Pons (tissue), 1 donor: ENCODE measurements at places on chromosomes 3 and 15.
A peak's percentile ranks its signal among the peaks of the same experiment; 100 is the strongest.

DNA sequence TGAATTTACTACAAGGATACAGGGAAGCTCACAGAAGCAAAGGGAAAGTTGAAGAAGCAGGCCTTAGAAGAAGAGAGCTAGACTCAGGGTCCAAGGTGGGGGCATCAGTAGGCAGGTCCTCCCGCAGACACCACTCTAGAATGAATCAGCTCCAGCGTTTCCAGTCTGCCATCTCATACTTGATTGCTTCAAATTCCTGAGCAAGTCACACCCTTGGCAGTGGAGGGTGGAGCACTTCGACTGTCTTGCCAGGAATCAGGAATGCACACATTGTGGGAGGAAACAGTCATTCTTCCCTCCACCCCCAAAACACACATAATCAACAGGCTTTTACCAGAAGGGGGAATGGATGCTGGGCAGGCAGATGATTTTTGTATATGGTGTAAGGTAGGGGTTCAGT, 78.5 kb downstream of the CHCHD6 start:
- DNase-seq: no peak

DNA sequence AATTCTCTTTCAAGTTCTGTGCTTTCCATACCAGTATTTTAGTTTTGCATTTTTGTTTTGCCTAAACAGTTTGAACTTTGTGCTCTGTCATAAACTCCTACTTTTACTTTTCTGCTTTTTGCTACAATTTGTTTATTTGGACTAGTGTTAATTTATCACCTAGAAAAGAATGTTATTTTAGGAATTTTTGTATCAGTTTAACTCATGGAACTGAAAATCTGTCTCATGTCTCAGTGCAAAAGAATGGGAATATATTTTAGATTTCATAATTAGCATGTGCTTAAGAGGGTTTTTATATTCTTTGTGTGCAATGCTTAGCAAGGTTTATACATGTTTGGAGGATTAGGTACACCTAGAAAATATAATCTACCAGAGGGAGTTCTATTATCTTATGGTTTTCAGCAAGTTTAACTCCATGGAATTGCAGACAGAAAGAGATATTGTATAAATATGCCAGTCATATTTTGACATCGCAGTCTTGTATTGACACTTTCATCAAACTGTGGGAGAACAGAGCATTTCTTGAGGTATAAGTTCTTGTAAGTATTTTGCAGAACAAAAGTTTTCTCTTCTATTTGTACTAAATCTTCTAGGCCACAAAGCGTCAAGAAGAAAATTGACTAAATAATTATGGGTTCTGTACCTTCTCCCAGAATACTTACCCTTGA, 409.9 kb downstream of the RBMS3 start:
- DNase-seq: no peak

- no peak for DNase-seq
Observed at GRCh38 chr3:158983216-158984099, 181.6 kb downstream of the MFSD1 start.

DNA sequence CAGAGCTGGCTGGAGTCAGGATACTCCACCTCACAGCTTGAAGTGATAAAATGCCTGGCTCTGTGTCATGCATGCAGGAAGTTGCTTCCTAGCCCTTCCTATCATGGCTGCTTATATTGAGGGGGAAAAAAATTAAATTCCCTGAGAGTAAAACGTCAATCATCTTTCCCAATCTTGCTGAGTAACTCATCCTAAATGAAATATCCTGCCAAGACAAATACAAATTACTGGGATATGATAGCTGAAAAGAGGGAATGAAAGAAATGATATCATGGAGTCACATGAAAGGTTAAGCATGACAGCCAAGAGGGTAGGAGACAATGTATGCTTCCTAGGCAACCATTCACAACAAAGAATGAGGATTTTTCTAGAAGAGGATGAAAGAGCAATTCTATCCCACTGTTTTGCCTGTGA, 110.6 kb downstream of the ABI3BP start:
- DNase-seq: no peak

DNA sequence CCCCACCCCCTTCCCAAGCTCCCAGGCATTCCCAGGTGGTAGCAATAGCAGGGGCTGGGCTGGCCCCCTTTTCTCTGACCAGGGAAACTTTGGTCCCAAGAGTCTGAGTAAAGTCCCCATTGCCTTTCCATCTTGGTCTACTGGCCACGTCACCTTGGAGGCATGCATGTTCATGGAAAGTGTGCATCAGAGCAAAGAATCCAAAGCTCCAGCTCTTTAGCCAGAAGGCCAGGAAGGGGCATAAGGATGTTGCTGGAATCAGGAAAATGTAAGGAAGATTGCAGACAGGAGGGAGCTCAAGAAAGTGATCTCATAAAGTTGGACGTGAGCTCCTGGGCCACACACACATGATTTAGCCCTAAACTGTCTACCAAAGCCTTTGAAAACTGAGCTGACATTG, 63.6 kb downstream of the KBTBD12 start:
- DNase-seq: no peak

- DNase-seq: peak; percentile 2
Observed at GRCh38 chr3:73669260-73669659, 44.5 kb upstream of the PDZRN3 start.

GRCh38 chr15:76791511-76791910, 113.6 kb downstream of the SCAPER start:
- DNase-seq: no peak

DNA sequence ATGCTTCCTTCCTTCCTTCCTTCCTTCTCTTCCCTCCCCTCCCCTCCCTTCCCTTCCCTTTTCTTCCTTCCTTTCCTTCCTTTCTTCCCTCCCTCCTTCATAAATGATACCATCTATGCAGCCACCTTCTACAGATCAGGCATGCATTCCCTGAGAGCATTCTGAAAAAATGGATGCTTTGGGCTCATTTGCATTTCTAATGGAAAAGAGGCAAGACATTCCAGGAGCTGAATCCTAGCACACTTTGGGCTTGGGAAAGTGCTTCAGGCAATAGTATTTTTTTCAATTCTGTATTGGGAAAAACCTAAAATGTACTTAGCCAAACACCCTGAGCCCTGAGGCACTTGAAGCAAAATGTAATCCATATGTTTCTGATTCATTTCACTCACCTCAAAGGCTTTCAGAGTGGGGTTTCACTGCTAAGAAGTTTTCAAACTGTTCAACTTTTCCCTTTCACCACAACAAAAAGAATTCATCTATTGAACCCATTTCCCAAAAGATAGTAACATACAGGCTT, 220.1 kb upstream of the RORA start:
- no peak for DNase-seq

- no peak for DNase-seq
Observed at GRCh38 chr15:74417225-74417624, 16.5 kb downstream of the SEMA7A start.

- DNase-seq: no peak
Observed at GRCh38 chr3:46882377-46883053, 5.0 kb downstream of the PTH1R start.

DNA sequence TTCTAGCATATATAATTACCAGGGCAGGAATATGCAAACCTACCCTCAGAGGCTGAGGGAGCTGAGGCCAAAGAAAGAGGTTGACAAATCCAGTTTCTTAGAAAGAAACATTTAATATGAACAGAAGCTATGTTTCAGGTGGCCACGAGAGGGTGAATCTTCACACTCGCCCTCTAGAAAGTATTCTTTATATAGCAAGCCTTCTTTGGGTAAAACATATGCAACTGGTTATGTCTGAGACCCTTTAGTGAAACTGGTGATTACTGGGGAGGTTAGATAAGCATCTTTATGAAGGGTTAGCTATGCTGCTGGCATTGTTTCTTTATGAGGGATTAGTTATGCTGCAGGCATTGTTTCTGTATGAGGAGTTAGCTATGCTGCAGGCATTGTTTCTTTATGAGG, 50.7 kb upstream of the GOLGA6L2 start:
- DNase-seq: peak; percentile 37

GRCh38 chr15:55816017-55816416, 73.1 kb upstream of the PRTG start:
- no peak for DNase-seq

- no peak for DNase-seq
Observed at GRCh38 chr15:27575521-27575920, 523.6 kb downstream of the OCA2 start.

- DNase-seq: no peak
Observed at GRCh38 chr15:61651267-61651666, 409.0 kb downstream of the VPS13C start.

- DNase-seq: no peak
Observed at GRCh38 chr3:114155370-114155821, 23.5 kb downstream of the DRD3 start.
